NCI-H1048 (cell line): ENCODE measurements at places on chromosomes 12 and 14.

GRCh38 chr12:122022393-122023338 lies 982 bp downstream of the BCL7A start:
- DNase-seq, result no peak

DNA sequence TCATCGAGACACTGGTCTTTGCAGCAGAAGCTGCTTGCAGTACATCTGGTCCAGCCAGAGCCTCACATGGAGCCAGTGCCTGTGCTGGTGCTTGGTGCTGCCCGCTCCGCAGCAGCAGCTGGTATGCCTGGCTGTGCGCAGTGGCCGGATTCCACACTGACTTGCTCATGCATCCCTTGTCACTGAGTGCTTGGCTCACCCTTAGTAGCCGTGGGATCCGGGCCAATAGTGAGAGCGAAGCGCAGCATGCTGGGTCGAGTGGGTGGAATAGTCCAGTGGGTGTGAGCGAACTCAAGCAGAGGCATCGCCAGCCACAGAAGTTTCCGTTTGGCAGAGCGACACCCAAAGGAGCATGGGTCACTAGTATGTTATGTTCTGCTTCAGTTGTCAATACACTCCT lies 10.1 kb upstream of the FBXO33 start:
- no peak for DNase-seq

DNA sequence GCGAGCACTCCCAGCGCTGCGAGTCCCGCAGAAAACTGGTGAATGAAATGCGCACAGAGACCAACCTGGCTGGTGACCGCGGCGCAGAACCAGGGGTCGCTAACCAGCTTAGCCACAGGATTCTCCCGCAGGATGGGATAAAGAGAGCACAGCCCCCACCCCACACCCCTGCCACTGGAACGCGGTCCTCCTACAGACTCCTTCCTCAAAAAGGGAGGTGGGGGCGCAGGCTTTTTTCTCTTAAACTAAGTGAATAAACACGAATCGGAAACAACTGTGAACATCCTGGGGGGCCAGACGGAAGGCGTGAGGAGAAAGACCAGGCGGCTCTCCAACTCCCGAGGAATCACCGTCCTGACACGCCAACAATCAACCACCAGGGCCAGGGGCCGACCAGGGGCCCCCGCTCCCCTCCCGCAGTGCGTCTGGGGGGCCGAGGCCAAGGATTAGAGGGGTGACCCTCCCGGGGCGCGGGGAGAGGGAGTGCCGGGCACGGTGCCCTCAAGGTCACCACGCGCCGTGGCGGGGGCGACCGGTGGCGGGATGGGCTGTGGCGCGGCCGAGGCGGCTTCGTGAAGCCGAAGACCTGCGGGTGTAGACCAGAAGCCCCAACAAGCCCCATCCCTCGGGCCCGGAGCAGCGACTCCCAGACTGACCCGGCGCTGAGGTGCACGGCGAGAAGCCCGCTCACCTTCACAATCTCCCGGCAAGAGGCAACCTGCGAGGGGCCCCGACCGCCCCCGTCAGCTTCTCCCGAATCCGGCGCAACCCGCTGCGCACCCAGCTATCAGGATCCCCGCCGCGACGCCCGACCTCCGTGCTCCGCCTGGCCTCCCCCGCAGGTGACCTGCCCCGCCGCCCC lies 704 bp downstream of the ATP2B1 start:
- DNase-seq, result no peak

- no peak for DNase-seq
Observed at GRCh38 chr14:75944607-75945241, 37.1 kb downstream of the TGFB3 start.

- no peak for DNase-seq
Observed at GRCh38 chr14:30569216-30569902, 10.4 kb downstream of the G2E3 start.

DNA sequence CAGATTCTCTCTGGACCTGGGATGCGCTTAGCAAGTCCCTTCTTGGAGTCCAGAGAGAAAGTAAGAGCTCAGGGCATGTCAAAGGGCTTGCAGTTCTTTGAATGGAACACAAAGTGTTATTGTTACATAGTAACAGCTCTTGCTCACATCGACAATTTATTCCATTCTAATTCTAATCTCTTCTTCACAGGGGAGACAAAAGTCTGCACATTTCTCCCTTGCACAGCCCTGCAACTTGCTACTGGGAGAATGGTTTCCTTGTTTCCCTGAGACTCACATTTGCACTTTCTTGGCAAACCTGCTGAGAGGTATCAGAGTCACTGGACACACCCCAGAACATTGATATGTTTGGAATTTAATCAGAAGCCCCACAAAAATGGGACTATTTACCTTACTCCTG lies 209.9 kb upstream of the IGF1 start:
- DNase-seq, result no peak

- DNase-seq, result no peak
Observed at GRCh38 chr14:102229071-102229738, 75.8 kb downstream of the MOK start.

DNA sequence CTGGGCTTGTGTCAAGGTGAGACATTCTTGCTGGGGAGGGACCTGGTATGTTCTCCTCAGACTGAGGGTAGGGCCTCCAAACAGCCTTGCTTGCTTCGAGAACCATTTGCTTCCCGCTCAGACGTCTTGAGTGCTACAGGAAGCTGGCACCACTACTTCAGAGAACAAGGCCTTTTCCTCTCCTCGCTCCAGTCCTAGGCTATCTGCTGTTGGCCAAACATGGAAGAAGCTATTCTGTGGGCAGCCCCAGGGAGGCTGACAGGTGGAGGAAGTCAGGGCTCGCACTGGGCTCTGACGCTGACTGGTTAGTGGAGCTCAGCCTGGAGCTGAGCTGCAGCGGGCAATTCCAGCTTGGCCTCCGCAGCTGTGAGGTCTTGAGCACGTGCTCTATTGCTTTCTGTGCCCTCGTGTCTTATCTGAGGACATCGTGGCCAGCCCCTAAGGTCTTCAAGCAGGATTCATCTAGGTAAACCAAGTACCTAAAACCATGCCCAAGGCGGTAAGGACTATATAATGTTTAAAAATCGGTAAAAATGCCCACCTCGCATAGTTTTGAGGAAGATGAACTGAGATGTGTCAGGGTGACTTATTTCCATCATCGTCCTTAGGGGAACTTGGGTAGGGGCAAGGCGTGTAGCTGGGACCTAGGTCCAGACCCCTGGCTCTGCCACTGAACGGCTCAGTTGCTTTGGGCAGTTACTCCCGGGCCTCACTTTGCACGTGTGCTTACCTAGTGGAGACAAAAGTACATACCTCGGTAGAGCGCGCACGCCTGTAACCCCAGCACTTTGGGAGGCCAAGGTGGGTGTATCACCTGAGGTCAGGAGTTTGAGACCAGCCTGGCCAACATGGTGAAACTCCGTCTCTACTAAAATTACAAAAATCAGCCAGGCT lies 4.3 kb downstream of the GAPDH start:
- DNase-seq, result no peak

GRCh38 chr12:23350808-23351207 lies 598.7 kb downstream of the SOX5 start:
- no peak for DNase-seq

- DNase-seq, result no peak
Observed at GRCh38 chr14:73783107-73783727, 68.4 kb upstream of the PTGR2 start.

DNA sequence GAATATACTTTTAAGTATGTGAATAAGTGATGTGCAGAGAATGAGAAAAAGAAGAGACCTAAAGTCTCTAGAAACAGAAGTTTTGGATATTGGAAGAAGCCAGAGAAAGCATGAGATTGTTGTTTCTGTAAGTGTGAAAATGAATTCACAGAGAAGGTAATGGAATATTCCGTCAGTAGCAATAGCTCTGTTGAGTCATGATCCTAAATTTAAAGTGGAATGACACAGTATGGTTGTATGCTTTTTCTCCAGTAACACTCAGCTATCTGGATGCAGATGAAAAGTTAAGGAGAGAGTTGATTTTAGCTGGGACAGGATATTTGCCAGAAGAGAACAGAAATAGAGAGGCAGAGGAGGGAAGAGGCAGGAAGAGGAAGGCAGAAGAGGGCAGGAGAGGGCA lies 1166.3 kb downstream of the GALC start:
- DNase-seq, result no peak

DNA sequence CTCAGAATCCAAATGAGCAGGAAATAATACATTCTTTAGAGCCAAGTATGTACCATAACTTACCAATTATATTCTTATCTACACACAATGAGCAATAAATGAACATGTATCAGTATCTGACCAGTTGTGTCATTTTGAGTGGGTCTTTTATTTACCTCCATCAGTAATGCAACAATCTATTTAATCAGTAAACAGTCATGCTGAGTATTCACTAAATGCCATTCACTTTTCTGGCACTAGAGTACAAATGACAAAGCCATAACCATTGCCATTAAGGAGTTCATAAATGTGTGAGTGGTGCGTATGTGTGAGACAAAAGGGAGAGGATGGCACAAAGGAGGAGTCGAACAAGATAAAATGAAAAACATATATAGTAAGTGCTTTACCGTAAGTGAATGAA lies 1.5 kb upstream of the STRAP start:
- no peak for DNase-seq

DNA sequence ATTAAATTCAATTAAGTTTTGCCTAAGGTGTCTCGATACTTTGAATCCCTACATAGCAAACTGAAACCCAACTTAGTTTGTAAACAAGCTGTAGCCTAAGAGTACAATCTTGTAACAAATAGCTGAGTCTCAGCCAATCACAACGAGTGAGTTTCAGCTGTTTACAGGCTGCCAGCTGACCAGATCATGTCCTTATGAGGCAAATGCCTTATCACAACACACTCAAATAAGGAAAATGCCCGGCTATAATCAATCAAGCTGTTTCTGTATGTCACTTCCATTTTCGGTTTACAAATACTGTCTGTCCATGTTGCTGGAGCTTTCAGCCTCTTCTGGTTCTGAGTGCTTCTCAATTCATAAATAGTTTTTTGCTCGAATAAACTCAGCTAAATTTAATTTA lies 943.8 kb downstream of the SLC16A7 start:
- no peak for DNase-seq
